ENCODE measurements at places on chromosomes 2 and 18. TPM values are rescaled to one million over a fixed set of nuclear protein-coding genes. Genes with fewer than 3 reads are reported as not detected.

CNTNAP5 gene
- 30.6 TPM for total RNA-seq

EIF2AK3 gene
- total RNA-seq = 28.9 TPM

PRKCE gene
- total RNA-seq = 62.8 TPM

TRIM43 gene
- total RNA-seq = not detected

DAW1 gene
- total RNA-seq = 1.2 TPM
